ENCODE measurements at places on chromosomes 5 and 9. TPM values are rescaled to one million over a fixed set of nuclear protein-coding genes. Genes with fewer than 3 reads are reported as not detected.

GRCh38 chr5:81225463-81225862 is 7.7 kb upstream of the CKMT2 start:
- no peak overlapping the region for H3K27ac ChIP-seq
- no peak overlapping the region for H3K4me3 ChIP-seq
- H3K27me3 ChIP-seq: no peaks in the 10 kb centered on the region
- no peaks in the 10 kb centered on the region for H3K4me1 ChIP-seq
- no peak for DNase-seq

The MSMP gene
- not detected for total RNA-seq

The RASEF gene
- 189 TPM for total RNA-seq

DNA sequence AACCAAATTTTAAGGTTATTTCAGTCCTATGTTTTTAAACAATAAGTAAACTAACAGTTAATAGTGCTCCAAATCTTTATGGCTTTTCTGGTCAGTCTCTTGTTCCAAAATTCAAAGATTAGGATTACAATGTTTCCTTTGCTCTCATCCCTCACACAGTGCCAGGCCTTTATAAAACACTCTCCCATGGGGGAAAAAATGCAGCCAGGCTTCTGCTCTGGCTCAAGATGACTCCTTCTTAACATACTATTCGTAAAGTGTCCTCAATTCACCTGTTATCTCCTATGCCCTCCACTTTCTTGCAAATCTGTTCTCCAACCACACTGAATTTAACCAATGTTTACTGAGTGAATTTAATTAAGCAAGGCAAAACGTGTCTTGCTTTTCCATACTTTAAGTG is 1.4 kb downstream of the CEP120 start:
- peak overlapping the region; percentile 94 for H3K27ac ChIP-seq
- H3K4me1 ChIP-seq: peaks cover 22% of the 10 kb centered on the region
- H3K36me3 ChIP-seq: peaks cover 9% of the 10 kb centered on the region
- H3K27me3 ChIP-seq: no peaks in the 10 kb centered on the region

DNA sequence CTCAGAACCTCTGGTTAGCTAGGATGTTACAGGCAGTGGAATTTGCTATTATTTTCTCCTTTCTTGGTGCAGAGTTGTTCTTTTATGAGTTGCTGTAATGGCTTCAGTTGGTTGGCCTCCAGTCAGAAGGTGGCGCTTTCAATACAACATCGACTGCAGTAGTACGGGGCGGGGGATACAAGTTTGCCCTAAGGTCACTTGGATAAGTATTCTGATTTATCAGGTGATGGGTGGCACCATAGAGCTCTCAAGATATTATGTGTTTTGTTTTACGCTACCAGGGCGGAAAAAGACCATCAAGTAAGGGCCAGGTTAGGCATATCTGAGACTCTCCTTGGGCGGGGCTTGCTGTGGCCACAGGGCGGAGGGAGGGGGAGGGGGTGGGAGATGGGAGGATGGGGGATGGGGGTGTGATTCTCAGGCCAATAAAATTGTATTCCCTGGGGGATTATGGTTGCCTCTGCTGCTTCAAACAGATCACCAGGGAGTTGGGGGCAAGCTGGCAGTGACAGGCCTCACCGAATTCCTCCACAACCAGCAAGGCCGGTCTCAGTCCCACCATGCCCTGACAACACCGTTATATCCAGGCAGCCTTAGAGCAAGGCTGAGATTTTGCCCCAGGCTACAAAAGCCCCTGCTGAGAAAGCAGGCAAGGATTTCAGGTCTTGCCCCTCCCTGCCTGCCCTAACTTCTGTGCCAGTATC is 15.9 kb upstream of the RNF38 start:
- H3K27me3 ChIP-seq: no peaks in the 10 kb centered on the region
- no peak overlapping the region for H3K4me3 ChIP-seq
- H3K36me3 ChIP-seq: no peaks in the 10 kb centered on the region
- DNase-seq: no peak
- H3K4me1 ChIP-seq: peaks cover 14% of the 10 kb centered on the region

- H3K27me3 ChIP-seq: peaks cover 29% of the 10 kb centered on the region
- H3K36me3 ChIP-seq: no peaks in the 10 kb centered on the region
- no peak for DNase-seq
- H3K4me1 ChIP-seq: peaks cover 5% of the 10 kb centered on the region
Measured at GRCh38 chr5:154601014-154601413, 123.0 kb upstream of the HAND1 start.

The SLC36A1 gene
- 51.8 TPM for total RNA-seq

GRCh38 chr5:172450861-172451695 is 3.2 kb downstream of the SH3PXD2B start:
- no peaks in the 10 kb centered on the region for H3K27me3 ChIP-seq
- DNase-seq: peak; percentile 38
- H3K27ac ChIP-seq: peak overlapping the region; percentile 89
- peaks cover 61% of the 10 kb centered on the region for H3K4me1 ChIP-seq
- H3K36me3 ChIP-seq: no peaks in the 10 kb centered on the region

The SLC25A2 gene
- total RNA-seq: not detected

- no peaks in the 10 kb centered on the region for H3K4me1 ChIP-seq
- DNase-seq: peak; percentile 3
- no peaks in the 10 kb centered on the region for H3K27me3 ChIP-seq
- no peaks in the 10 kb centered on the region for H3K36me3 ChIP-seq
- no peak overlapping the region for H3K4me3 ChIP-seq
Measured at GRCh38 chr5:175714479-175715085, 56.7 kb downstream of the HRH2 start.

DNA sequence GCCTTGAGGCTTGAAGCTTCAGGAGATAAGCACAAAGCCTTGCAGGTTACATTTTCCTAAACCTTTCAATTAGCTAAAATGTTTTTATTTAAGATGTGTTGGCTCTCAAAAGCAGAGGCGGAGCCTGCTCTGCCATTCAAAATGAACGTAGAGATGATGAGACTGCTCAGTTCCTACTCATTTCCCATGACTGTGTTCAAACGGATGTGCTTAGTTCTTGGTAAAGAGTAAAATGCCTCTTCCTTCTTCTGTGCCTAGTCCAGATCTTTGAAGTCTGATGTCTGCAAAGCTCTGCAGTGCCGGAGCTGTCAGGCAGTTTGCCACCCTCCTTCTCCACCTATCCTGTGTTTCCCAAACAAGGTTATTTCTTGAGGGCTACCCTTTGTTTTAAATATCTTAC is 46.3 kb upstream of the ADAMTSL1 start:
- no peak for DNase-seq
- peaks cover 4% of the 10 kb centered on the region for H3K4me1 ChIP-seq
- H3K27me3 ChIP-seq: no peaks in the 10 kb centered on the region

The PCDHGA9 gene
- total RNA-seq: 1.2 TPM

GRCh38 chr5:30574761-30575160 is 618.7 kb upstream of the CDH6 start:
- H3K4me3 ChIP-seq: no peak overlapping the region
- H3K4me1 ChIP-seq: no peaks in the 10 kb centered on the region
- DNase-seq: no peak
- no peaks in the 10 kb centered on the region for H3K36me3 ChIP-seq

- DNase-seq: no peak
- no peaks in the 10 kb centered on the region for H3K27me3 ChIP-seq
- H3K4me3 ChIP-seq: no peak overlapping the region
- H3K27ac ChIP-seq: no peak overlapping the region
- H3K36me3 ChIP-seq: no peaks in the 10 kb centered on the region
- H3K4me1 ChIP-seq: no peaks in the 10 kb centered on the region
Measured at GRCh38 chr5:150118561-150119229, 32.3 kb upstream of the CSF1R start.

The FOXD4L6 gene
- total RNA-seq: not detected

DNA sequence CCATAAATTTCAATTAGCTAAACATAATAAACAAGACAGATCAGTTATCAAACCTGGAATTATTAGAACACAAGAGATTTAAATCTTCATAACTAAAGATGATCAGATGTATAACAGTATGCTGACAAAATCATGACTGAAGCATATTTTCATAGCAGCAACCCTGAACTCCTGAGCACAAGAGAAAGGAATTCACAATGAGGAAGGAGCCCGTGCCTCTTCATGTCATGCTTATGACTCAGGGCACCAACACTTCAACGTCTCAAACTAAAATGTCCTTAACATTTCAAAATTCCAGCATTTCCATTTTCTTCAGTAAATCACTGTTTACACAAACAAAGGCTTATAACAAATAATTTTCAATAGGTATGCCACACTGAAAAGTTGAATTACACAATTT is 6.7 kb downstream of the AP3B1 start:
- no peak overlapping the region for H3K27ac ChIP-seq
- no peaks in the 10 kb centered on the region for H3K4me1 ChIP-seq
- no peak overlapping the region for H3K4me3 ChIP-seq
- H3K27me3 ChIP-seq: no peaks in the 10 kb centered on the region
- DNase-seq: no peak
- H3K36me3 ChIP-seq: no peaks in the 10 kb centered on the region

GRCh38 chr5:135508496-135509005 is 27.2 kb downstream of the NEUROG1 start:
- no peak for DNase-seq
- no peak overlapping the region for H3K4me3 ChIP-seq
- peaks cover 51% of the 10 kb centered on the region for H3K27me3 ChIP-seq
- H3K36me3 ChIP-seq: no peaks in the 10 kb centered on the region

DNA sequence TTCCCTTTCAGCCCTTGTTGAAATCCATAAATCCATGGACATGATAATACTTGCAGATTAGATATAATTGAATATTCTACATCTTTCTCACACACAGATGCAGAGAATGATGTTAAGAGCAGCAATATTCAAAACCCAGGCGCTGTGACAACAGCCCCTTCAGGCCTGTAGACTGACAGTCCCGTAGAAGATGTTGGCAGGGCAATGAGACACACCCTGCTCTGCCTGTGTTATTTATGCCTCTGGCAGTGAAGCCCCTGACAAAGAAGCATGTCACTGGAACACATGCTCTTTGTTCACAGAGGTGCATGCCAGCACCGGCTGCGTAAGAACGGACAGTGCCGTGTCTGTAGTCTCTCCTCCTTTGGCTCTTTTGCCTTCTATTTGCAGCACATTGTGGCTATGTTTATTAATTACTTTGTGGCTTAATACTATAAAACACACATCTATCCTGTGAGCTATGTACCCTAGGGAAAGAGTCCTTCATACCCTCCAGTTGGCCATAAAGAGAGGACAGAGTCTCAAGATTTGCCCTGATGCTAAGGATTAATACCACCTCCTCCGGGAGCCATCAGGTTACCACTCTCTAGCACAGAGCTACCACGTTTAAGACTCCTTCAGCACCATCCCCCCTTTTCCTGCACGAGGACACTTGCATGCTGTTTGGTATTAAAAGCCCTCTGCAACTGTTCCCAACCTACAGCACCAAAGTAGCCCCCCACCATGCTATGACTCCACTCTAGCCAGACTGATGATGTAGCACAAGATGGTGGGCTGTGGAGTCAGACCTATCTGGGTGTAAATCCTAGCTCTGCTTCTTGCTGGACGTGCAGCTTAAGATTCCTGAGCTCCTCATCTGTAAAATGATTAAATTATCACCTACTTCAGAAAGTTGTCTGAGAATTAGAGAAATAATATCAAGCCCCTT is 2.0 kb upstream of the ANP32B start:
- H3K27me3 ChIP-seq: no peaks in the 10 kb centered on the region
- no peaks in the 10 kb centered on the region for H3K36me3 ChIP-seq
- H3K27ac ChIP-seq: peak overlapping the region; percentile 100
- H3K4me3 ChIP-seq: no peak overlapping the region

- DNase-seq: no peak
- H3K27me3 ChIP-seq: no peaks in the 10 kb centered on the region
- no peak overlapping the region for H3K4me3 ChIP-seq
- H3K27ac ChIP-seq: no peak overlapping the region
- H3K4me1 ChIP-seq: no peaks in the 10 kb centered on the region
Measured at GRCh38 chr9:15889555-15889954, 336.7 kb downstream of the CCDC171 start.

The ADAMTSL1 gene
- 39.7 TPM for total RNA-seq

- H3K27me3 ChIP-seq: peaks cover 26% of the 10 kb centered on the region
- no peak overlapping the region for H3K27ac ChIP-seq
- H3K36me3 ChIP-seq: no peaks in the 10 kb centered on the region
- H3K4me3 ChIP-seq: no peak overlapping the region
- H3K4me1 ChIP-seq: peaks cover 3% of the 10 kb centered on the region
Measured at GRCh38 chr9:33718987-33719386, 76.4 kb upstream of the PRSS3 start.

GRCh38 chr5:125065741-125066140 is 319.3 kb upstream of the ZNF608 start:
- no peak overlapping the region for H3K4me3 ChIP-seq
- no peak for DNase-seq
- H3K27ac ChIP-seq: no peak overlapping the region

The KLF4 gene
- total RNA-seq: 332 TPM

- H3K4me1 ChIP-seq: no peaks in the 10 kb centered on the region
- no peak for DNase-seq
- H3K27me3 ChIP-seq: peaks cover 5% of the 10 kb centered on the region
Measured at GRCh38 chr9:98927724-98928123, 16.0 kb upstream of the COL15A1 start.

- H3K27me3 ChIP-seq: no peaks in the 10 kb centered on the region
- no peaks in the 10 kb centered on the region for H3K4me1 ChIP-seq
- DNase-seq: no peak
- H3K36me3 ChIP-seq: no peaks in the 10 kb centered on the region
- no peak overlapping the region for H3K4me3 ChIP-seq
Measured at GRCh38 chr9:21873540-21874221, 71.2 kb downstream of the MTAP start.

The ACSL6 gene
- total RNA-seq: 0.41 TPM

DNA sequence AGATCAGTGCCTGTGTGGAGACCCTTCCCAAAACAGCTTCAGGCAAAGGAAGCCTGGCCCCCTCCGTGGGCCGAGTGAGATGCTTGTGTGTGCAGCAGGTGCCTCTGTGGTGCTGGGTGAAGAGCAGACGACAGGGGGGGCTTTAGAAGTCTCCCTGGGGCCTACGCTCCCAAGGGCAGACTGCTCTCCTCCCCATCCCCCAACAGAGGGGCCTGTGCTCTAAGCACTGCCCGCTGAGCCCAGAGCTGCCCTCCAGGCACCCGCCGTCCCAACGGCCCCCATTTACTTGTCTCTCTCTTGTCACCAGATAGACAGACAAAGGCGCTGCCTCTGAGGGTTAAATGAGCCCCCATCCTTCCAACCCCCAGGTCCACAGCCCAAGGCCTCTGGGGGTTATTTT is 2.7 kb upstream of the LHX3 start:
- H3K4me3 ChIP-seq: no peak overlapping the region
- no peak for DNase-seq
- H3K36me3 ChIP-seq: no peaks in the 10 kb centered on the region
- H3K27ac ChIP-seq: no peak overlapping the region

- no peak for DNase-seq
- H3K27me3 ChIP-seq: no peaks in the 10 kb centered on the region
- H3K4me3 ChIP-seq: peak overlapping the region; percentile 59
- peaks cover 4% of the 10 kb centered on the region for H3K4me1 ChIP-seq
- H3K36me3 ChIP-seq: no peaks in the 10 kb centered on the region
Measured at GRCh38 chr9:98193336-98193944, 1.0 kb upstream of the CORO2A start.

DNA sequence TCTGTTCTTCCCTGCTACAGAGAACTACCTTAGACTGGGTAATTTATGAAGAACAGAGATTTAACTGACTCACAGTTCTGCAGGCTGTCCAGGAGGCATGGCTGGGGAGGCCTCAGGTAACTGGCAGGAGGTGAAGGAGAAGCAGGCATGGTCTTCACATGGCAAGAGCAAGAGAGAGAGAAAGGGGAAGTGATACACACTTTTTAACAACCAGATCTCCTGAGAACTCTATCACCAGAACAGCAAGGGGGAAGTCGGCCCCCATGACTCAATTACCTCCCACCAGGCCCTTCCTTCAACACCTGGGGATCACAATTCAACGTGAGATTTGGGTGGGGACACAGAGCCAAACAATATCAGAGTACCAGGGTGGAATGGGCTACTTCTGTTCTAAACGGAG is 766.8 kb downstream of the TLE1 start:
- H3K4me3 ChIP-seq: no peak overlapping the region
- no peaks in the 10 kb centered on the region for H3K36me3 ChIP-seq
- no peaks in the 10 kb centered on the region for H3K27me3 ChIP-seq
- no peak for DNase-seq
- no peak overlapping the region for H3K27ac ChIP-seq
